ENCODE measurements at places on chromosomes 3 and 15.

- no peak for DNase-seq
These were observed 76.5 kb downstream of the CD200R1L start for GRCh38 chr3:112770032-112770626.

DNA sequence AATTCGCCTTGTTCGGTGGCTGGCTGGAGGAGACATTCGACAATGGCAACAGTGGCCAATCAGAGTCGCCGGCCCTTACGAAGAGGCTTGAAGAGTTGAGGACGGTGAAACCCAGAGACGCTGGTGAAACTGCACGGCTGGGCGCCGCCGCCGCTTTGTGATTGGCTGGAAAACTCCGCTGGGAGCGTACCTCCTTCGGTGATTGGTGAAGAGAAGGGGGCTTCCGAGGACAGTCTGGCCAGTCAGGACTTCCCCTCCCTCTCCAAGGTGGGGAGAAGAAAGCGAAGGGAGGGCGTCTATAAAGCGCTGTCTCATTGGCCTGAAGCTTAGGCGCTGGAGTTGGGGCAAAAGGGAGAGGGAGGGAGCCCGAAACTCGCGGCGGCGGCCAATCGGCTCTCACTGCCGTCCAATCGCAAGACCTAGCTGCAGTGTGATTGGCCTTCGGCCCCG lies 554 bp upstream of the GSK3B start:
- DNase-seq: no peak

- no peak for DNase-seq
These were observed 199.3 kb upstream of the UMPS start for GRCh38 chr3:124530916-124531315.

GRCh38 chr15:53573091-53573490 lies 186.4 kb downstream of the WDR72 start:
- no peak for DNase-seq

DNA sequence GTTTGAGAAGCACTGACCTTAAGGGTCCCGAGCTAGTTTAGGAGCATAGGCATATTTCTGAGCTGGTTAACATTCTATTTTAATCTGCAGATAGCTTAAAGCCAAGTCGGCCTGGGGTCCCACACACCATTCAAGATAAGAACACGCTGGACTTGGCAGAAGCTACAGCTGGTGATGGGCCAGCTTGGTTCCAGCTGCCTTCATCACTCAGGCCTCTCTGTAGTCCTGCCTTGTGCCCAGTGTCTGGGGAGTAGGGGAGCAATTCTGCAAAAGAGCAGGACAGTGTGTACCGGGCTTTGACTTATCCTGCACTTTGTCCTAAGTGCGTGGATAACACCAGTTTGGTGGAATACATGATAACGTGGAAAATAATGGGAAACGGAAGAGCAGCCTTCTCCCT lies 164.5 kb downstream of the MEGF11 start:
- no peak for DNase-seq

DNA sequence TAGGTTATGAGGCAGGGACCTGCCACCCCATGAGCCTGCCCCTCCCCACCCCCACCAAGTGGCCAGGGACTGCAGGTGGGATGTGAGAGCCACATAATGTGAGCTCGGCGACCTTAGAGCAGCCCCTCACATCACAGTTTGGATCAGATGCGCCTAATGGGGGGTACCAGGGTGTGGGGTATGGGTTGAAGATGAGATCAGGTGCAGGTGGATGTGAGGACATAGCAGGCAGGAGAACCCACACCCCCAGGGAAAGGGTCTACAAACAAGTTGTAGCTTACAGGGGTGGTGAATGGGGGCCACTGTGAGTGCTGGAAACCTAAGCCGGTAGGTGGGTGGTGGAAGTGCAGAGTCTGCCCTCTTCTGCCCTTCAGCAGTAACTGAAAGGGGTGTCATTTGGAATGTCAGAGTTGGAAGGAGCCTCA lies 94.0 kb downstream of the CORO2B start:
- DNase-seq: no peak

- DNase-seq: no peak
These were observed 203.7 kb downstream of the ABHD5 start for GRCh38 chr3:43894176-43895049.

DNA sequence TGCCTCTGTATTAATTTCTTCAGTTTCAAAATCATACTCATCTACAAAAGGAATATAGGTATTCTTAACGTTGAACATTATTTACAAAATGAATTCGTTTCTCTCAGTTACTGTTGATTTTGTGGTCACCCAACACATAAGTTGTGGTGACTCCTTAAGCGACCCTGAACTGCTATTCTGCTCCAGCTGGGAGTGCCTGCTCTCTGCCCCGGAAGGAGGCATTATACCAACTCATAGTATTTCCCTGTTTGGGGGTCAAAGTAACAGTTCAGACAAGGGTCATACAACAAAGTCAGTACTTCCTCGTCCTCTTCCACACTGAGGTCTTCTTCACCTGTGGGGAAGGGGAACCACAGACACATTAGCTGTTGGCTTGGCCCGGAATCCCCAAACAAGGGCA lies 75.7 kb upstream of the FAM3D start:
- no peak for DNase-seq

- DNase-seq: no peak
These were observed 7.1 kb upstream of the GOLIM4 start for GRCh38 chr3:168102735-168103410.

DNA sequence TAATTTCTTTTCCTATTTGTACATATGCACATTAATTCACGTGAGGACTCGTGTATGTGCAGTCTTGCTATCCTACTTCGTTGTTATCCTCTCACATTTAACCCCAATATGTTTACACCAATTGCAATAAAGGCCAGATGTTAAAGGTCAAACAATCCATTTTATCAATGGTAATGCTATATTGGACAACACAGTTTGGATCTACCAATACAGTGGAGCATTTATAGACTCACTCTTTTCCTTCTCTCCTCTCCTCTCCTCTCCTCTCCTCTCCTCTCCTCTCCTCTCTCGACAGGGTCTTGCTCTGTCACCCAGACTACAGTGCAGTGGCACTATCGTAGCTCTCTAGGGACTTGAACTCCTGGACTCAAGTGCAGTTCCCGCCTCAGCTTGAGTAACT lies 324.0 kb downstream of the PTPRG start:
- no peak for DNase-seq

All from activated gamma-delta T cell treated with Interleukin-2 at 50 U/mL for 16 hours (primary cell).